ENCODE measurements at places on chromosomes 7 and 10. TPM values are rescaled to one million over a fixed set of nuclear protein-coding genes. Genes with fewer than 3 reads are reported as not detected.

DNA sequence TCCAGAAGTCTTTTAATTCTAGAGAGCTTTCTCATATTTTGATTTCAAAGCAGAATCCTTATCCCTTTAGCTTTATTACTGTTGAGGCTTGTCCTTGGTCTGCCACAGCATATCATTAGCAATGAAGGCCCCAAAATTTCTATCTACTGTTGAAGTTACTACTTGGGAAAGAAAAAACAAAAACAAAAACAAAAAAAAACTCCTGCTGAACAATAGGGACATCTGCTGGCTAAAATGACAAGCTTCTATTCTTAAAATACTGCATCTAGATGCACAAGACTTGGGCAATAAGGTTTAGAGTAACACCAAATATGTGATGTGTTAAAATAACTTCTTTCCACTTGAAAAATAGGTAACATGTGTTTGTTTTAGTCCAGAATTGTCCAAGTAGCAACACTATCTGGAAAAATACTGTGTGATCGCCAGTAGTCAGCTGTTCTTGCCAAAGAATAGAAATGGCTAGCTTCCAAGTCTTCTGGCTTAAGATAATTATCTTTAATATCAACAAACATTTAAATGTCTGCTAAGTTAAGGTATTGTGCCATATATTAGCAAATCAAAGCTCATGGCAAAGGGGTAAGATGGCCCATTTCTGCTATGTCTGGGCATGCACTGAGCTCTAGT, 3.8 kb upstream of the DMTF1 start:
- DNase-seq, result peak; percentile 67

- peak; percentile 58 for DNase-seq
Measured at GRCh38 chr10:49135575-49136313, 1.9 kb upstream of the FAM170B start.

GRCh38 chr10:116915340-116915739, 66.0 kb downstream of the ENO4 start:
- no peak for DNase-seq

DNA sequence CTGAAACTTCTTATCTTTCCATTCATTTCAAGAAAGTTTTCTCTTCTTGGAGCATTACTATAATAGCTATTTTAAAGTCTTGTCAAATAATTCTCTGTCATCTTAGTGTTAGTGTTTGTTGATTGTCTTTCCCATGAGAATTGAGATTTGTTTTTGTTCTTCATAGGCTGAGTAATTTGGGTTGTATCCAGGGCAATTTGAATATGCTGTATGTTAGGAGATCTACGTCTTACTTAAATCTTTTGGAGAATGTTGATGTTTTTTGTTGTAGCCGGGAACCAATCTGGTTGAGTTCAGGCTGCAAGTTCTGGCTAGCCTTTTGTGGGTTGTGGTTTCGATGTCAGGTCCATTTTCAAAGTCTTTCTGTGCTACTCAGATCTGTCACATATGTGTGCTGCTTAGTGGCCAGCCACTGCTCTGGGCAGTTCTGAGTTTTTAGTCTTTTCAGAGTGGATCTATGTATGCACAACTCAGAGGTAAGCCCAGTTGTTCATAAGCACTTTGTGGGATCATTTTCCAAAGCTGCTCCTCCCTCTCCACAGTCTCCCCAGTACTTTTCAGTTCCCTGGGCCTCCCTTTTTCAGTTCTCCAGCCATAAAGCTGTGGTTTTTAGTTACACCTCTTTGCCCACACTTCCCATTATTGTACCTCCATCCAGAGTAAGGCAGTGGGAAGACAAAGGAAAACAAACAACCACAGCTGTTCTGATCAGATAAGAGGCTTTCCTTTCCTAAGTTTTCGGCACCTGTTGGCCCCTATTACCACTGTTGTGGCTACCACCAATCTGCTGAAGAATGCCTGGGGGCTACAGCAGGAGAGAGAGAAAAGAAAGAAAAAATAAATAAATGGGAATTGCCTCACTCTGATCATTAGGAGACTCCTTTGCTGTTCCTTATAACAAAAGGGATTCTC, 4.7 kb upstream of the CCNJ start:
- no peak for DNase-seq

ZNF12 gene
- total RNA-seq, result 19.0 TPM

RAMP3 gene
- under 0.01 TPM for total RNA-seq

All from fibroblast of lung (primary cell).